WTC11 (cell line): ENCODE measurements at places on chromosomes 5 and 9.

GRCh38 chr9:137115394-137116026, 977 bp upstream of the DPP7 start:
- no peak for DNase-seq

- no peak for DNase-seq
Observed at GRCh38 chr5:62643556-62644451, 65.2 kb downstream of the LRRC70 start.

DNA sequence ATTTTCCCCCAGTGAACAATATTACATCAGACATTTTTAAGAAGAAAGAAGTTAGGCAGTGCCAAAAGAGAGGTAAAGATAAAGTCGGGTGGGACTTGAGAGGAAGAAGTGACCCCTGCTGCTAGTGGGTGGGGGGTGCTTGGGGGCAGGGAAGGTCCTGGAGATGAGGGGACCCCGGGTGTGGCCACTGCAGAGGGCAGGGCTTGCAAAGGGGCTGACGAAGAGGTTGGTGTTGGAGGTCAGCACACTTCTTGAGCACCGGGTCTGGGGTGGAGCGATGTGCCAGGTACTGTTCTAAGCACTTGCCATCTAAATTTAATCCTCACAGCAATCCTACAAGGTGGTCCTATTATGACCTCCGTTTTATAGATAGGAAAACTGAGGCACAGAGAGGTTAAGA, 62.0 kb downstream of the AMBP start:
- DNase-seq = no peak

- DNase-seq = no peak
Observed at GRCh38 chr5:134097211-134097749, 17.2 kb upstream of the TCF7 start.

GRCh38 chr9:77435688-77436087, 212.4 kb downstream of the GNA14 start:
- DNase-seq = no peak

- DNase-seq = no peak
Observed at GRCh38 chr5:20050262-20050661, 62.3 kb upstream of the CDH18 start.

GRCh38 chr9:107216329-107216728, 66.8 kb upstream of the RAD23B start:
- DNase-seq = no peak

DNA sequence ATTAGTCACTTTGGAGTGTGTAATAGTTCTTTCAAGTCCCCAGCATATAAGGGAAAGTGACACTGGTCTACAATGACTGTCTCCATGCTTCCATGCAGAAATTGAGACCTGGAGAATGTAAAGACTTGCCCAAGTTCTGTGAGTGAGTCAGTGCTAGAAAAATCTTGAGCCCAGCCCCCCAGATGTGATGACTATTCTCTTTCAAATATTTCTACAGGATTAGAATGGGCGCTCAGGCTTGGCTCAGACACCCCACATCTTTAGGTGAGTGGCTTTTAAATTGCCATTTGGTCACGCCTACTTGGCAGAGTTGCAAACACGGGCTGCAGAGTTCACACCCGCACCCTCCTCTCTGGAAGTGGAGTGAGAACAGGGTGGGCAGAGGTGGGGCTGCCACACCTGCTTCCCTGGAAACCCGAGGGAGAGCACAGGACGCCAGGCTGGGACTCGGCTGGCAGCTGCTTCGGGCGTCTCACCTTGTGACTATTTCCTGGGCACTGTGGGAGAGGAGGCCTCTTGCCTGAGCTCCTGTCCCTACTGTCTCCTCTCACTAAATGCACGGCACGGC, 37.6 kb downstream of the ROPN1L start:
- no peak for DNase-seq

DNA sequence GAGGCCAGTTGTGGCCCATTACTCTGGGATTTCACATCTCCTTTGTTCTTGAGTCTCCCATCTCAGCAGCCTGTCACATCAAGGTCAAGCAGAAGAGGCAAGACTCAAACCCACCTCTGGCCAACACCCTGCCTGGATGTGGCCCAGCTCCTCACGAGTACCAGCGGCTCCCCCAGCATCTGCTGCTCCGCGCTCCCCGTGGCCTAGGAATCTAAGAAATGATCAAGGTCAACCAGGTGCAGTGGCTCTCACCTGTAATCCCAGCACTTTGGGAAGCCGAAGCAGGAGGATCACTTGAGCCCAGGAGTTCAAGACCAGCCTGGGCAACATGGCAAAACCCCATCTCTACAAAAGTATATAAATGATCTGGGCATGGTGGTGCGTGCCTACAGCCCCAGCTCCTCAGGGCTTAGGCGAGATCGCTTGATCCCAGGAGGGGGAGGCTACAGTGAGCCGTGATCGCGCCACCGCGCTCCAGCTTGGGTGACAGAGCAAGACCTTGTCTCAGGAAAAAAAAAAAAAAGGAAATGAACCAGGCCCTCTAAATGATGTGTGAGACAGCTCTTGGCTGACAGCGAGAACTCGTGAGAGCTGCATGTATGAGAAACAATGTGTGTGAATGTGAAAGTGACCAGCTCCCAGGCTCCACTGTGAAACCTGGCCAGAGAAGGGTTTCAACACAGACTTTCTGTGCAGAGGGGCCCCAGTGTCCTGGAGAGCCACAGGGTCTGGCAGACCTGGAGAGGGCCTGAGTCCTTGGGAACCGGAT, 61.6 kb upstream of the ANGPTL2 start:
- DNase-seq = no peak

DNA sequence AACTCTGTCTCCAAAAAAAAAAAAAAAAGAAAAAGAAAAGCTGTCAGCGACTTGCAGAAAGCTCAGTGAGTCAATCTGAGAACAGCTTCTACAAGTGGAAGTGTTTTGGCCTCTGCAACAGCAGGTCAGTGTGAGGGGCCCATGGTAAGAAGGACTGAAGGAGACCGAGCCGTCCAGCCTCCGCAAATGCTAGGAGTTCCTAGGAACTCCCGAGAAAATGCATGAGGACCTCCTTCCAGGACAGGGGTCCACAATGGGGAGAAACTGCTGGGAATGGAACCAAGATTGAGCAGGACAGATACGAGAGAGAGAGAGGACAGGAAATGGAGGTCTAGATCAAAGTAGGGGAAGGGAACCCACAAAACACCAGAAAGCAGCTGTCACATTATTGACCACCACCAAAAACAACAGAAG, 180.5 kb downstream of the CRB2 start:
- DNase-seq = no peak

- DNase-seq = no peak
Observed at GRCh38 chr9:78835928-78836450, 539.1 kb downstream of the PSAT1 start.

DNA sequence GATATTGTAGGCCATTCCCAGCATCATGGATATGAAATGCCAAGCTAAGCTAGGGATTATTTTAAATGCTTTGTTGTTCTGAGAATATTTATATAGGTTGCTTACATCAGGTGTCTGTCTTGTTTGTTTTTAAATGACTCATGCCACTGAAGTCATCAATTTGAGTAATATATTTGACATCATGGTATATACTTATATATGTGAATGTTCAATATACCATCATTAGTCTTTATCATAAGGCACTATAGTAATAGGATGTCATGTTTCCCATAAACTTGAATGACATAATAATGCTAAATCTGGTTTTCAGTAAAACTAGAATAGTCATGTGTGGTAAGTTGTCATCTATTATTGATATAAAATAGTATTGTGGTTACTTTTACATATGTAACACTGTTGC, 13.1 kb downstream of the C9orf85 start:
- DNase-seq = no peak

- no peak for DNase-seq
Observed at GRCh38 chr5:152397581-152397980, 7.5 kb downstream of the NMUR2 start.

- no peak for DNase-seq
Observed at GRCh38 chr5:110038297-110038997, 348.7 kb downstream of the MAN2A1 start.

- no peak for DNase-seq
Observed at GRCh38 chr5:94661086-94661485, 42.6 kb downstream of the SLF1 start.

GRCh38 chr9:93316726-93317494, 133.0 kb downstream of the WNK2 start:
- DNase-seq = no peak

DNA sequence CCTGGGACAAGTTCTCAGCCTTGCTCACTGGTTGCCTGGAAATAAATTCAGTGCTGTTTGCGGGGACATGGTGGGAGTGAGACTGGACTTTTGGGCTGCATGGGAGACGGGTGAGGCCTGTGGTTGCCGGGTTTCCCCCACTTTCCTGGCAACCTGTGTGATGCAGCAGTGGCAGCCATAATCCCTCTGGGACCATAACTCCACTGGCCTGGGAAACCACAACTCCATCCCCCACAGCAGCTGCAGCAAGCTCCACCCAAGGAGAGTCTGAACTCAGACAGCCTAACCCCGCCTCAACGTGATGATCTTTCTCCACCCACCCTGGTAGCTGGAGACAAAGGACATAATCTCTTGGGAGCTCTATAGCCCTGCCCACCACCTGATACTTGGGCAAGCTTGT, 349.9 kb downstream of the PIK3R1 start:
- DNase-seq = no peak

- DNase-seq = no peak
Observed at GRCh38 chr5:56852228-56853000, 37.1 kb downstream of the MAP3K1 start.

- no peak for DNase-seq
Observed at GRCh38 chr9:107360098-107360497, 77.0 kb downstream of the RAD23B start.

DNA sequence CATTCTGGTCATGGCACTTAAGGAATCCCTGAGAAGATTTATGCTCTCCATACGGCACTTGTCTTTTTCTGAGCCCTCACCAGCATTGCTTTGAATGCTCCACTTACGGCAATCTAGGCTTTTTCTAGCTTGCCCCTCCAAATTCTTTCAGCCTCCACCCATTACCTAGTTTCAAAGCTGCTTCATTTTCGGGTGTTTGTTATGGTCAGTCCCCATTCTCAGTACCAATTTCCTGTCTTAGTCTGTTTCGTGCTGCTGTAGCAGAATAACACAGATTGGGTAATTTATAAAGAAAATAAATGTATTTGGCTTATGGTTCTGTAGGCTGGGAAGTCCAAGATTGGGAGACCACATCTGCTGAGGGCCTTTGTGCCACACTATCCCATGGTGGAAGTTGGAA, 42.0 kb downstream of the ARHGEF28 start:
- DNase-seq = no peak
